Activated CD8-positive, alpha-beta memory T cell treated with anti-CD3 and anti-CD28 coated beads for 4 hours (primary cell): ENCODE measurements at places on chromosomes 4 and X.

- no peak for DNase-seq
These were observed 690.3 kb upstream of the FAM241A start for GRCh38 chr4:111454961-111455360.

GRCh38 chr4:104941661-104942062, 205.0 kb upstream of the TET2 start:
- DNase-seq: no peak

DNA sequence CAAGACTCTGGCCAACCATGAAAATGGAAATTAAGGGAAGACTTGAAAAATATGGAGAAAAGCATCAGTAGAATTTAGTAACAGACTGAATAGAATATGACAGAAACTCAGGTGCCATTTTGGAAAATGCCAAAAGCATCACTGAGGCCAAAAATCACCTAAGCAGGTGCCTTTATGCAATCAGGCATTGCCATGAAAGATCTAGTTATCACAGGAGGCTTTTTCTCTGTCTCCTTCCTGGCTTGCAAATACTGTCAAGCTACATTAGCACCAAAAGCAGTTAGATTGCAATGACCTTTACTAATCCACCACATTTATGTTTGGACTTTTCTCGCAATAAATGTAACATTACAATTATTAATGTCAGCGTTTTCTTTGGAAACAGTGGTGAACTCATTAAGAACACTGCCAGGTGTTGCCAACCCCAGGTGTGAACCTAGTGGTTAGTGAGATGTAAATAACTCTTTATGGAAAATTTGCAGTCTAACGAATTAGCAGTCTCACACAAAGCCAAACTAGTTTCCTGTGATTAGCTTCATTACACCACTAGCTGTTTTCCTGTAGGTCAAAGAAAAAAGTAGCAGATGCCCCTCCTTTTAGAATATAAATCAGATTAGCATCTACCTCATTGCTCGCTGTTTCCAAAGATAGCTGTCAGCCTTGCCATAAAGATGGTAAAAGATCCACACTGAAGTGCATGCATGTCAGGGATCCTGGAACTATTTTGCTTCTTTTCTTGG, 1568.4 kb upstream of the TENM3 start:
- DNase-seq: no peak

DNA sequence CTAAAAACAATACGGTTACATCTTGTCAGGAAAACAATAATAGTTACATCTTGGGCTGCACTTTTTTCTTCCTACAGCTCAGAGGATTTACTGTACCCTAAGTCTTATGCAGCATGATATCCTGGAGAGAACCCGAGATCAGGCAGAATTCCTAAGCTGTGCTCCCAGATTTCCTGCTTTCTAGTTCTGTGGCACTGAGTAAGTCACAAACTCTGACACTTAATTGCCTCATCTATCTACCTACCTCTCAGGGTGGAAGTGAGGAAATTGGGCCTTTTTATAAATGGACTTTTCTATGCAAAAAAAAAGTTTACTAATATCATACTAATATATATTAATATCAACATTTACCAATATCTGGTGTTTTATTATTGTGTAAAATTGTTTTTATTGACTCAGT, 438.5 kb downstream of the INPP4B start:
- DNase-seq: no peak

- no peak for DNase-seq
These were observed 1.2 kb downstream of the BCOR start for GRCh38 chrX:40096395-40097091.

- DNase-seq: no peak
These were observed 704 bp upstream of the SEPSECS start for GRCh38 chr4:25160714-25161592.

- no peak for DNase-seq
These were observed 56.9 kb downstream of the SERTM2 start for GRCh38 chrX:111568354-111568753.

DNA sequence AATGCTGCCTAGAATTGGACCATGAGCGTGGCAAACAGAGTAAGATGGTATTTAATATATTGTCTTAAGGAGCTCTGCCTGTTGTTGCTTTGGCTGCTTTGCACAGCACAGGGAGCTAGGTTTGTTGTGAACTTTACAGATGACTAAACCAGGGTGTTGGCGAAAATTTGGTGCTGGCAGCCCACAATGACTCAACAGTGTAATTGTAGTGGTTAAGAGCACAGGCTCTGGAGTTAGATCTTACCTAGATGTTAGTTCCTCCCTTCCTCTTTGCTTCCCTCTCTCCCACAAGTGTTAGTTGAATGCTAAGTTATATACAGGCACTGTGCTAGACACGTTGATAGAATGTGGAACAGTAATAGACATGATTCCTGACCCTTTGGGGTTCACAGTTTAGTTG, 128.9 kb upstream of the TRPC5 start:
- no peak for DNase-seq

- no peak for DNase-seq
These were observed 187.8 kb upstream of the NHS start for GRCh38 chrX:17187136-17187756.

GRCh38 chr4:124304941-124305340, 407.6 kb downstream of the ANKRD50 start:
- no peak for DNase-seq

- DNase-seq: no peak
These were observed 138.5 kb downstream of the ARX start for GRCh38 chrX:24877288-24877664.

- no peak for DNase-seq
These were observed 293.3 kb downstream of the ADGRL3 start for GRCh38 chr4:61493470-61493869.

DNA sequence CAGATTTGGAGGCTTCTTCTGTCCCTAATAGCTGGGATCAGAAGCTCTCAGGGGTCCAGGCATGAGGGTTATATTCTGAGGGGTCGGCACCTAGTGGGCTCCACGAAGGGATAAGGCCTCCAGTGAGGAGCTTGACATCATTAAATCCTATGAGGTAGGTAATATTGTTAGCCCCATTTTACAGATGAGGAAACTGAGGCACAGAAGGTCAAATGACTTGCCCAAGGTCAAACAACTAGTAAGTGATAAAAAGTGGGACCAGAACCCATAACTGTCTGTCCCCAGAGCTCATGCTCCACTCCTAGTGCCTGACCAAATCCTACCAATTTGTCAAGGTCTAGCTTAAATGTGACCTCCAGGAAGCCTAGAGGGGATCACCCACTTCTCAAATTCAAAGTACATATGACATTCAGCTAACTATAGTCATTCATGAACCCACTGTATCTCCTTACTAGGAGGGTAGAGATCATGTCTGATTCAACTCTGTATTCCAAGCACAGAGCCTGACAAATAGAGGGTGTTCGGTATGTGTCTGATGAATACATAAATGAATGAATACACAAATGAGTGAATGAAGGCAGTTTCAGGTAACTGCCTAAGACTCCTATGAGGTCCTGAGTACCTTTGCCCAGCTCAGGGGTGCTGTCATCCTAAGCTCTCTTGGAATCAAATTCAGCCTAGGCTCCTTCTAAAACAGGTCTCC, 43.3 kb downstream of the SMC1A start:
- DNase-seq: no peak

- no peak for DNase-seq
These were observed 220.1 kb downstream of the DCTD start for GRCh38 chr4:182697094-182697493.

- DNase-seq: no peak
These were observed 61.4 kb upstream of the TMEM150C start for GRCh38 chr4:82623121-82623683.

GRCh38 chrX:119266364-119266995, 30.4 kb downstream of the PGRMC1 start:
- DNase-seq: no peak

- DNase-seq: no peak
These were observed 31.9 kb downstream of the CASP6 start for GRCh38 chr4:109671350-109671749.

GRCh38 chrX:1536712-1537030, 314 bp downstream of the P2RY8 start:
- no peak for DNase-seq

GRCh38 chr4:39319676-39320075, 46.5 kb downstream of the RFC1 start:
- DNase-seq: no peak

DNA sequence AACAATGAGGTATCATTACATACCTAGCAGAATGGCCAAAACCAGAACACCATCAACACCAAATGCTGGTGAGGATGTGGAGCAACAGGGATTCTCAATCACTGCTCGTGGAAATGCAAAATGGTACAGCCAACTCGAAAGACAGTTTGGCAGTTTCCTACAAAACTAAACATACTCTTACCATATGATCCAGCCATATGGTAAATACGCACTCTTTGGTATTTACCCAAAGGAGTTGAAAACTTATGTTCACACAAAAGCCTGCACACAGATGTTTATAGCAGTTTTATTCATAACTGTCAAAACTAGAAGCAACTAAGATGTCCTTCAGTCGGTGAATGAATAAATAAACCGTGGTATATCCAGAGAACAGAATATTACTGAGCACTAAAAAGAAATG, 7.8 kb downstream of the CASP3 start:
- DNase-seq: no peak

DNA sequence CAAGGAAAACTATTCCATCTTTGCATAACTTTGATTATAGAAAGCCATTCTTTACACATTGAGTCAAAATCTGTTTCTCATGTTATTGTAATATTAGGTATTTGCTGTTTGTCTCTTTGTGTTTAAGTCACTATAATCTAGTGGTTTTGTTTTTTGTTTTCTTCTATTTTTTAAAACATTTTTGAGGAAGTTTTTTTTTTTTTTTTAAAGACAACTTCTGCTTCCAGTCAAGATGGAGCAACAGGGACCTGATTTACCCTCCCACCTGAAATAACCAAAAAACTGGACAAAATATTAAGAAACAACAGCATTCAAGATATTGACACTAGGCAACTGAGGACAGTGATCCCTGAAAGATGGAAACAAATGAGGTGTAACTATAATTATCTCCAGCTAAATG, 18.4 kb upstream of the NSUN7 start:
- DNase-seq: no peak

DNA sequence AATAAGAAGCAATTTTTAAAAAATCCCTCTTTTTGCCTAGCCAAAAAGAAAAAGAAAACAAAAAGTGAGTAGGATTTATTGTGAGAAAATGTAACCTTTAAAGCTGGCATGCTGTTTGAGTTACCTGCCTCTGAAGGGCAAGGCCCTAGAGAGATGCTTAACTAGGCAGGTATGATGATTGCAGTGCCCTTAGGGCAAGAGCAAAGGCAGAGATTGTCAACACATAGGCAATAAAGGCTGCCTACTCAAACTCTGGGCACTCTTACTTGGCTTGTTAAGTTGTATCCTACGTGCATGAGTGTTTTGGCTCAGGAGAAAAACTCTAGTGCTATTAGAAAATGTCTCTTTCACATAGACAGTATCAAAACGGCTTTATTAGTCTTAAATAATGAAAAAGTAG, 306.0 kb downstream of the RPA4 start:
- DNase-seq: no peak

DNA sequence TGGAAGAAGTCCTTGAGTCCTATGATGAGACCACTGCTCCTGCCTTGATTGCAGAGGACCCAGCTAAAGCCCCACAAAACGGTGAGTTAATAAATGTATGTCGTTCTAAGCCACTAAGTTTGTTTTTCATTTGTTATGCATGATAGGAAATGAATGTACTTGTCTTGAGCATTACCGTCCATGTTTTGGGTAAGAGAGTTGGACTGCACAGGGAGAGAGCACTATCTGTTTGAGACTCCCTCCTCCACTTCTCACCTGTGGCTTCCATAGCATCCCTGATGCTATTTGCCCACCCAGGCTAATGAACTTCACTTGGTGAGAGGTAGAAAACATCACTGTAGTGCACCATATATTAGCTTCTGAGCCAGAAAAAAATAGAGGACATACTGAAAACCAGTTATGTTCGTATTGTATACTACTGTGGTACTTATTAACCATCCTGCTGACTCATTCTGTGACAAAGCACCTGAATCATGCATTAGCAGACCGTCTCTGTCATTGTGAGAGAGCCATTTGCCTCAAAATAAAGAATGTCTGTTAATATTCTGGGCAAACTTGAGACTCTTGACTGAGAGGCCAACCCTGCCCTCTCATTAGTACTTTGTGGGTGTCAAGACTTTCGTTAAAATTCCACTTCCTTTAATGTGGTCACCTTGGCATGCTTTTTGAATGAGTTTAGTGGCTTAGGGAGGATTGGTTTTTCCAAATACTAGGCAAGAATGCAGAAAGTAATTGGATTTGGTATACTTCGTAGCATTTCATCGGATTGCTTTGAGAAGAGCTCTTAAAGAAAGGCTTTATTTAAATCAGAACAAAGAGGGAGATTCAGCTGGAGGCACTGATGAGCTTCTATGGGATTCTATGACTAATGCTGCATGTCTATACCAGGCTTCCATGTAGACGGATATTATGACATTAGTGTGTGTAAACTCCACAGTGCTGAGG, 99.3 kb upstream of the GRPR start:
- DNase-seq: no peak

DNA sequence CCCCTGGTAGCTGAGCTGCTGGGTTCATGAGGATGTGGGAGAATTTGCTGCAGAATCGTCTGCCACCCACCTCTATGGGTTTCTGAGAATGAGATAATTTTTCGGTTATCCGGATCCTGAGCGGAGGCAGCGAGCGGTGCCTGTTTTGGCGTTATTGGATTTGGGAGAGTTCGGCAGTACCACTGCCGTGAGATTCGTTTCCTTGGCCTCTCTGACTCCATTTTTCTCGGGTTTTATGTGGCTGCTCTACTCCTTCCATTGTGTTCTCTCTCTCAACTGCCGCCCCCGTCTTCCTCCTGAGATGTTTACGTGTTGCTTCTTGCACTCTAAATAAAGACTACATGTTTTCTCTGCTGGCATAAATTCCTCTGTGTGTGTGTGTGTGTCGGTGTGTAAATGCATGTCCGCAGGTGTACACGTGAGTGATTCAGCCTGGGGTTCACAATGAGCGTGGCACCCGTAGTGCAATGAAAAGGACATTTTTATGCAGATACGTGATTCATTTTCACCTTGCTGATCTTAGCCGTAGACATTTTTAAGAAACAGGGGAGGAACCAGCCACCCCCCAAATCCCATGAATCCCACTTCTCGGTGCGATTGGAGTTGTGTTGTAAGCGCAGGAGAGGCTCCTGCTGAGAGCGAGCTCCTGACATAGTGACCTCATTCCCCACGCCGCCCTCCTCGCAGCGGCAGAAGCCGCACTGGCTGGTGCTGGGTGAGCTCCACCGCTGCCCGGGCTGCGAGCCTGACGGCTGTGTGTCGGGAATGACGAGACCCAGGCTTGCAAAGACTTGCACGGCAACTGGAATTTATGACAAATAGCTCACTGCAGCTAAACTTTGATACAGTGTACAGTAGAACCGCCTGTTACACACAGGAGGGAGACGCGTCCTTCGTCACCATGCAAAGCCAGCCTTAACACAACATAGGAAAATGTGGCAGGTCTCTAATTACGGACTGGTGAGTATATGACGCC, 82.2 kb downstream of the STOX2 start:
- DNase-seq: no peak

GRCh38 chr4:179372242-179372641, 1930.0 kb upstream of the AGA start:
- DNase-seq: no peak

DNA sequence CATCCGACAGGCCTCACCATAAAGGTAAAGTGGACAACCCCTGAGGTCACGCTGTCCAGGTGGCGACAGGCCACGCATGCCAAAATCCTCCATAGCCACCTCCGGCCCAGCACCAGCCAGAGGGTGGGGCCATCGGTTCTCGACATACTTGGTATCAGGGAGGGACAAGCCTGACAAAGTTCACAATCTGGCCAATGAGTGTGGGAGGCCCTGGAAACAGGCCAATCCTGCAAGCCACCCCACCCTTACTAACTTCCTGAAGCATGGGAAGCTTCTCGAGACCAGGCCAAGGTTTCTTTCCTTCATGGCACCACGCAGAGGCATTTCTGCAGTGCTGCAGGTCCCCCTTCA, 73.8 kb downstream of the MTMR1 start:
- DNase-seq: no peak

- DNase-seq: no peak
These were observed 54.2 kb downstream of the MND1 start for GRCh38 chr4:153398713-153399112.
